Thymus (tissue), 14 donors: ENCODE measurements at places on chromosomes 6 and 20. TPM values are rescaled to one million over a fixed set of nuclear protein-coding genes. Genes with fewer than 3 reads are reported as not detected.

The EYS gene
- total RNA-seq: 0.28 TPM

The TMEM74B gene
- 0.47 TPM for total RNA-seq

The MOG gene
- total RNA-seq: not detected

The GJA1 gene
- total RNA-seq: 14.6 TPM

The MLIP gene
- total RNA-seq: 0.19 TPM

The PLA2G7 gene
- 9.3 TPM for total RNA-seq

The FAM135A gene
- total RNA-seq: 11.1 TPM

The RUNX2 gene
- total RNA-seq: 3.7 TPM

The CCR6 gene
- total RNA-seq: 2.7 TPM

The ULBP3 gene
- 1.1 TPM for total RNA-seq

DNA sequence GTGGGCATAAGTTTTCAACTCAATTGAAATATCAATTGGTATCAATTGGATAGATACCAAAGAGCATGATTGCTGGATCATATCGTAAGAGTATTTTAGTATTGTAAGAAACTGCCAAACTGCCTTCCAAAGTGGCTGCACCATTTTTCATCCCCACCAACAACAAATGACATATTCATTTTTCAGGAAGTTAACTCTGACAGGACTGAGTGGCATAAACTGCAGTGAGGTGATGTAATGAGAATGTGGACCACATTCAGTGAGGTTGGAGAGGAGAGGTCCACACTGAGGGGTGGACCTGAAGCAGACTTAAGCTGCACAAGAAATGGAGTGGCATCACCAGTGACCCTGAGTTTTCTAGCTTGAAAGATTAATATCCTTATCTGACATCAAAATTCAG lies 11.6 kb upstream of the CALHM6 start:
- no peak overlapping the region for H3K4me3 ChIP-seq
- H3K27ac ChIP-seq: no peak overlapping the region
- H3K4me1 ChIP-seq: peaks cover 12% of the 10 kb centered on the region
- H3K36me3 ChIP-seq: no peaks in the 10 kb centered on the region

DNA sequence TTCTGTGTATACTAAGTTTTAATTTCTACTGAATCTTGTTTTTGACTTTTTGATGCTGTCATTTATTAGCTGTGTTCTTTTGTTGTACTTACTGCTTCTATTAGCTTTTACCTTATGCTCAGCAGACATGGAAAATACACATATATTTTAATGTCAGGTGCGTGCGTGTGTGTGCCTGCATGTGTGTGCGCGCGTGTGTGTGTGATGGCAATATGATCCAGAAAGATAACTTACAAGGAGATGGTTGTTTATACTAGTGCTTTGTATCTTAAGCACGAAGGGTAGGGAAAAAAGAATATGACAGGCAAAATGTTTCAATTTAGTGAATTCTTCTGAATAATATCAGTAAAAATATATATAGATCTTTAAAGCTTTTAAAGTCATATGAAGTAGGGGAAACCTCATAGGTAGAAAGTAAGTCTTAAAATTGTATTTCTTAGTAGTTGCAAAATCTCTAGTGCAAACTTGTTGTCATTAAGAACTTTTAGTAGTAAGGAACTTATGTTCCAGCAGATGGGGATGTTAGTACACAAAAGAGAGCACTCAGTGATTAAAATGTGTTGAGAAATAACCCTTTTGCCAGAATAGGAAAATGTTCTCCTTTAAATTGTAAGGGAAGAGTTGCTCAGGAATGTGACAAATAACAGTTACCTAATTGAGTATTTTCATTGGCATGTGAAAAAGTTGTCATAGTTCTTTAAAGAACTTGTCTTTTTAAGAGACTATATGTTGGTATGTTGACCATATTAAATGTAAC lies 13.2 kb downstream of the QKI start:
- H3K4me1 ChIP-seq: no peaks in the 10 kb centered on the region
- H3K27ac ChIP-seq: no peak overlapping the region
- H3K4me3 ChIP-seq: no peak overlapping the region
- H3K27me3 ChIP-seq: no peaks in the 10 kb centered on the region
- no peaks in the 10 kb centered on the region for H3K36me3 ChIP-seq
- DNase-seq: no peak

DNA sequence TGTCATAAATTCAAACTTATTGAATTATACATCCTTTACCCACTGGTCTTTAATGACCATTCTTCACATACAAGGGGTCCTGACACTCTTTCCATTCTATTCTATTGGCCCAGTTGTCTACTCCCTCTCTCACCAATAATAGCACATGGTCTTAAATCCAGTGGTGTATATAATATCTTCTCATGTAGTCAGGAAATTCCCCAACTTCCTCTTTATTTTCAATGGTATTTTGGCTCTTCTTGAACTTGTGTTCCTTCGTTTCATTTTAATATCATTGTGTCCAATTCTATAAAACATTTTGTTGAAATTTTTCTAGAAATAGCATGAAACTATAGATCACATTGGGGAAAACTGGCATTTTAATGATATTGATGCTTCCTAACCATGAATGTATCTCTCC lies 36.8 kb downstream of the PSMB9 start:
- no peak for DNase-seq
- H3K27ac ChIP-seq: no peak overlapping the region
- H3K4me1 ChIP-seq: peaks cover 13% of the 10 kb centered on the region
- H3K36me3 ChIP-seq: no peaks in the 10 kb centered on the region
- no peak overlapping the region for H3K4me3 ChIP-seq
- H3K27me3 ChIP-seq: no peaks in the 10 kb centered on the region

GRCh38 chr6:108464418-108465097 lies 96.2 kb upstream of the FOXO3 start:
- no peaks in the 10 kb centered on the region for H3K27me3 ChIP-seq
- H3K4me3 ChIP-seq: no peak overlapping the region
- no peak for DNase-seq
- H3K27ac ChIP-seq: no peak overlapping the region
- no peaks in the 10 kb centered on the region for H3K36me3 ChIP-seq

DNA sequence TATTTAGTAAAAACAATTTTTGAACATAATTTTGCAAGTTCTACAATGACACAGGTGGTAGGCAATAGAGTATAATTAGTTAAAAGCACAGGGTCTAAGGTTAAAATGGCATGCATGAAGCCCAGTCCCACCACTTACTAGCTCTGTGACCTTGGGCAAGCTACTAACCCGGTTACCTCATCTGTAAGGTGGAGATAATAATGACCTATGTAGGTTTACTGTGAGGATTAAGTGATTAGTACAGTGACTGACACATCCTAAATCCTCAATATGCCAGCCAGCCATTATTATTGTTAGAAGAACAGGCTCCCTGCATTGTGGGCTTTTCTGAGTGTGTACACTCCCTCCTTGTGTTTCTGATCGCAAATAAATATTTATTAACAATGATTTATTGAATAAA lies 26.2 kb downstream of the ATXN1 start:
- H3K36me3 ChIP-seq: no peaks in the 10 kb centered on the region
- H3K4me3 ChIP-seq: no peak overlapping the region
- no peak overlapping the region for H3K27ac ChIP-seq
- peaks cover 8% of the 10 kb centered on the region for H3K4me1 ChIP-seq
- H3K27me3 ChIP-seq: no peaks in the 10 kb centered on the region
- DNase-seq: no peak

DNA sequence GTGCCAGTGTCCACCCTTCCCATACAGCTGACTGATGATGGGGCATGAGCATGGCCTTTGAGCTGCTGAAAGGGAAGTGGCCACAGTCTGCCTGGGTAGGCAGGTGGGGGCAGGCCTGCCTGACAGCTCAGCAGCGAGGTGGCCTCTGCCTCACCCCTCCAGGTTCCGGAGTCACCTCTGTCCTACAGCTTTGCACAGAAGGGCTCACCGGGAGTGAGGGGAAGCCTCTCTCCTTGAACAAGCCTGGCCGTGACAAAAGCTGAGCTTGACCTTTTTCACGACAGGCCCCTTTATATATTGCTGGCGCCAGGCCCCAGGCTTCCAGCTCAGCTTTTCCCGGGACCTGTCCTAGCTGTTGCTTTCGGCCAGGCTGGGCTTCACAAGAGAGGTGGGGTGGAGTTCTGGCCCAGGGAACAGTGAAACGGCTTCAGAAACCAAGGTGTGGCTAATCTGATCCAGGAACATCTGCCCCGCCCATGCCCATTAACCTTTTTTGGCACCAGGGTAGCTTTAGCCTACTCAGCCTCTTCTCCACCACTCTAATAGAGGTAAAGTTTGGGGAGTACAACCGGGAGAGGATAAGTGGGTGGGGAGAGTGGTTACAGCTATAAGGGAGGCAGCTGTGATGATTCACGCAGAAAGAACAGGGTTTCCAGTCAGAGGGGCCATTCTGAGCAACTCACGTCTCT lies 42.9 kb downstream of the C6orf132 start:
- H3K36me3 ChIP-seq: no peaks in the 10 kb centered on the region
- H3K4me3 ChIP-seq: no peak overlapping the region
- peaks cover 8% of the 10 kb centered on the region for H3K4me1 ChIP-seq

- H3K4me1 ChIP-seq: no peaks in the 10 kb centered on the region
- H3K4me3 ChIP-seq: no peak overlapping the region
- H3K36me3 ChIP-seq: peaks cover 15% of the 10 kb centered on the region
- DNase-seq: no peak
- no peak overlapping the region for H3K27ac ChIP-seq
These were observed 51.5 kb downstream of the DHX35 start for GRCh38 chr20:39013662-39014109.

DNA sequence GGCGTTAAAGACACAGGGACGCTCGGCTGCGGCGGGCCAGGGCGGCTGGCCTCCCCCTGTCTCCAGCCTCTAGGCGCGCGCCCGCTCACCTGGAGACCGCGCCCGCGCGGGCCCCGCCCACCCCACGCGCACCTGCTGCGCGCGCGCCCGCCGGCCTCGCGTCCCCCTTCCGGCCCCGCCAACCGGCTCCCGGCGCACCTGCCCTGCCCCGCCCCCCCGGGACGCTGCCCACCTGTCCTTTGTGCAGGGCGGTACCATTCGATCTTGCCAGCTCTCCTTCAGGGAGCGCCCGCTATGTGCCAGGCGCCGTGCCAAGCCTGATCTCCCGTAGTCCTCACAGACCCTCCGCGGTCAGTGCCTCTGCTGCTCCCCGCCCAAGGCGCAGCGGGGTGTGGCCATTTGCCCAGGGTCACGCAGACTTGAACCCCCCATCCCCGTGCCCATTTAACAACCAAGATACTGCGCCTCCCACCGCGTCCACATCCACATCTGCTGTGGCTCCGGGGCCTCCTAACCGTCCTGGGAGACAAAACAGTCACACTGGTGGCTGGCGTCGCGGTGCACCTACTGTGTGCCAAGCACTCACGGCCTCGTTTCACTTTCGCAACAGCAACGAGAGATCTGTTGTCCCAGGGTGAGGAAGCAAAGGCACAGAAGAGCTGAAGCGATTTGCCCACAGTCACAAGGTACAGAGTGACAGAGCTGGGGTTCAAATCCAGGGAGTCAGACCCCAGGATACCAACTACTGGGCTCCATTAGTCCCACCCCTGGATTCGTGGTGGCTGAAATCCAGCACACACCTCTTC lies 48.1 kb downstream of the NOL4L start:
- no peaks in the 10 kb centered on the region for H3K36me3 ChIP-seq
- H3K27ac ChIP-seq: peak overlapping the region; percentile 100
- peak overlapping the region; percentile 69 for H3K4me3 ChIP-seq
- no peaks in the 10 kb centered on the region for H3K27me3 ChIP-seq

DNA sequence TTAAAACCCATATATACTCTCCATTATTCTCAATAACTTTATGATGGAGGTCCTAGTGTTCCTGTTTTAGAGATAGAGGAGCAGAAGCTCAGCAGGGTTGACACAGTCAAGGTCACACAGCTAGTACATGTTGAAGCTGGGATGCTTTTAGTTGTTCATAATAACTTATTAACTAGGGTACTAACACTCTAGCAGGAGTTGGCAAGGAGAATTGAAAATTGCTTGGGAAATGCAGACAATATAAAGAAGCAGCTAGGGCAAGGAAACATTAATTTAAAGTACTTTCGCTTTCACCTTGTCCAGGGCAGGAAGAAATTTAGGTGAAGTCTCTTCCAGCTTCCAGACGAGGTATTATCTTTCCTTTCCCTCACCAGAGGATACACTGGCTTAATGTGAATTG lies 133.7 kb downstream of the RCAN2 start:
- H3K27me3 ChIP-seq: no peaks in the 10 kb centered on the region
- no peak for DNase-seq

- DNase-seq: no peak
- no peak overlapping the region for H3K4me3 ChIP-seq
- H3K27me3 ChIP-seq: no peaks in the 10 kb centered on the region
- no peaks in the 10 kb centered on the region for H3K4me1 ChIP-seq
- H3K36me3 ChIP-seq: no peaks in the 10 kb centered on the region
- no peak overlapping the region for H3K27ac ChIP-seq
These were observed 148.8 kb downstream of the TFAP2A start for GRCh38 chr6:10266061-10266460.

GRCh38 chr20:25233016-25233772 lies 14.7 kb upstream of the PYGB start:
- no peak for DNase-seq
- peaks cover 14% of the 10 kb centered on the region for H3K27me3 ChIP-seq
- H3K4me3 ChIP-seq: no peak overlapping the region
- H3K36me3 ChIP-seq: peaks cover 6% of the 10 kb centered on the region
- H3K27ac ChIP-seq: no peak overlapping the region

GRCh38 chr20:64151633-64152530 lies 12.4 kb upstream of the MYT1 start:
- H3K36me3 ChIP-seq: no peaks in the 10 kb centered on the region
- DNase-seq: no peak
- H3K27me3 ChIP-seq: no peaks in the 10 kb centered on the region

DNA sequence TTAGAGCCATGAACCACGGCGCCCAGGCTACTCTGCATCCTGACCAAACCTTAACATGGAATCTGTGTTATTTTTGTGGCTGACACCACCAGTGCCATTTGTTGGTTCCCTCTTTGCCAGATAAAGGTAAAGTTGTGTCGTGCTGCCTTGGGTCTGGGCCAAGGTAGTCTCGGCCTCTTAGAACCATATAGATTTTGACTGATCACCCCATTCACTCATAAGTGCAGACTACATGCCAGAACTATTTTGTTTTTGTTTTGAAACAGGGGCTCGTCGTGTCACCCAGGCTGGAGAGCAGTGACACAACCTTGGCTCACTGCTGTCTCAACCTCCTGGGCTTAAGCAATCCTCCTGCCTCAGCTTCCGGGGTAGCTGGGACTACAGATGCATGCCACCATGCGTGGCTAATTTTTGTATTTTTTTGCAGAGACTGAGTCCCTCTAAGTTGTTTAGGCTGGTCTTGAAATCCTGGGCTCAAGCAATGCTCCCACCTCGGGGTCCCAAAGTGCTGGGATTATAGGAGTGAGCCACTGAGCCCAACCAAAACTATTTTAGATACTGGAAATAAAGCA lies 19.2 kb upstream of the RIPOR3 start:
- H3K27ac ChIP-seq: no peak overlapping the region
- no peaks in the 10 kb centered on the region for H3K36me3 ChIP-seq
- no peaks in the 10 kb centered on the region for H3K4me1 ChIP-seq
- H3K4me3 ChIP-seq: no peak overlapping the region
